ENCODE measurements at places on chromosomes 3 and 15.

DNA sequence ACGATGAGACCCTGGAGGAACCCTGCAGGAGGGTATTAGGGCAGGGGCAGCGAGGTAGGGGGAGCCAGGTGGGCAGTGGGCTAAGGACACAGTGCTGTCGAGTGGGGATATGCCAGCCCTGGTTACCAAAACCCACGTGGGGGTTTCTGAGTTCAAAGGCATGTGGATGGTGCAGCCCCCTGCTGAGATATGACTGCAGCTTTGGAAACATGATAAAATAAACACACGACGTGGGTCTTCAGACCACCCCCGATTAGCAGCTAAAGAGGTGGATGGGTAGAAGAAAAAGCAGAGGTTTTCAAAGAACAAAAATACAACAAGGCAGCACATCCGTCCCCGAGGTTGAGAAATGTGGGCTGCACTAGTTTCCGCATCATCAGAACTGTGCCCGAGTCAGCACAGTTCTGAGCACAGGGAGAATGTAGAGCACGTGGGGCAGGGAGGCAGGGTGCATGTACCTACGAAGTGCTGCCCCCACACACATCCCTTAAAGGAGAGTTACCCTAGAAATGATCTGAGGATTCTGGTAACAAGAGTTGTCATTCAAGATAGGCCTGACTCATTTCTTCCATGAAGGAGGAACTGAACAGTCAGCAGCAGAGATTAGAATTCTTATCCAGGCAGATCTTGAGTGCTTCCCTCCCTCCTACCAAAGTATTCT, 121.3 kb downstream of the RPLP1 start:
- DNase-seq: no peak

DNA sequence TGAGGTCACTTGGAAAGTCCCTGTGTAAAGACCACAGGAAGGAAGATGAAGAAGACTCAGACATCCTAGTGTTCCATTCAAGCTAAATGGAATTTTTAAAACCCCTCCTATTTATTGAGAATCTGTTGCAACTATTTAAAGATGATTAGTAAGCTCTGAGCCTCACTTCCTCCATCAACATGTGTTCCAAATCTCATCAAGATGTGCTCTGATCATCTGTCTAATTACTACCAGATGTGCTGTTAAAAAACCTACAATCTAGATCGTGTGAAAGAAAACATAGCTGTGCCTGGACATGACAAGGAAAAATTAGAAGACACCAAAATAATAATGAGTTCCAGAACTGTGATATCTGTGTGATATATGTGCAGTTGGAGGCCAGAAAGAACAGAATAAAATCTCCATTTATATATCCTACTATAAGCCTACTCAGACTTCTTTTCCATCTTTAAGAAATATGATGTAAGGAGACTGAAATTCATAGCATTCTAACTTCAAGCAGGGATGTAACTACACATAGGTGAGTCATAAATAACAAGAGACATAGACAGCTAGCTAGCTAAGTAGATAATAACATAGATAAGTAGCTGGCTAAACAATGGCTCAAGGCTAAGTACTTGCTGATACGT, 7.8 kb downstream of the XPC start:
- DNase-seq: no peak

DNA sequence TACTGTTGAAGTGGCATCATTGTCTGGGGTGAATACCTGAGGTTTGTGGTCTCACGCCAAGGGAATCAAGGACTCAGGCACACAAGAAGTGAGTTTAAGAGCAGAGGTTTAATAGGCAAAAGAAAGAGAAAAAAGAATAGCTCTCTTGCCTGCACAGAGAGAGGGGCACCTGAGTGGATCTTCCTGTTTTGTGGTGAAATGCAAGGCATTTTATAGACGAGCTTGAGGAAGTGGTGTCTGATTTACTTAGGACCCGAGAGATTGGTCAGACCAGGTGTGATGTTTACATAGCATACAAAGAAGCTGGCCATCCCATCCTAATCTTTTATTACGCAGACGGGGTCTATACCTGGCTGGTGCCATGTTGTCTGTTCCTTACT, 13.2 kb downstream of the CCR5 start:
- no peak for DNase-seq

- DNase-seq: no peak
Observed at GRCh38 chr3:42079701-42080452, 11.3 kb upstream of the TRAK1 start.

DNA sequence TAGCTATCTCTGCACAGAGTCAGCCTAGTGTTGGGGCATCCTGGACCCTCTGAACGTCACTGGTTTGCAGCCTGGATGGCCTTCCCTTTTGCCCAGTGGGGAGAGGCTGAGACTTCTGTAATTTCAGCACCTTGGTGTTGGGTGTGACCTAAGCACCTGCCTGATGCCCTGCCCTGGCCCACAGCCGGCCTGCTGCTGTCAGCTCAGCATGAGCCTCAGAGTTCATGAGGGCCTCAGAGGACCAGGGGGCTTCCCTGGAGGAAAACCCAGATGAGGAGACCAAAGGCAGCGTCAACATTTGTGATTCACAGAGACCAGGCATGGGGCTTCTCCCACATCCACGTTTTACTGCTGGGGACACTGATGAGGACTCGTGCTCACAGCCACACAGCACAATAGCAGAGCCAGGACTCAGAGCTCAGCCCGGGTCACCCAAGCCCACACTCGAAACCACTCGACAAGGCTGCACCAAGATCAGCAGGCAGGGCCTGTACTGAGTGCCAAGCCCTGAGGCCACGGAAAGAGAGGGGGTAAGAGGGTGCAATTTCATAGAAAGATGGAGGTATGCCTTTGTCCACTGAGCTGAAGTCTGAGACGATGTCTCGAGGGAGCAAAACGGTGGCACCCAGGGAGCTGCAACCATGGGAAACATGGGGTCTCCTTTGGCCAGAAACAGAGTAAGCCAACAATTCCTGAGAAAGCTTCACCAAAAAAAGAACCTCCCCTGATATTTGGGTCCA, 9.9 kb upstream of the GP9 start:
- DNase-seq: no peak

GRCh38 chr15:23857028-23857641, 170.0 kb upstream of the NDN start:
- DNase-seq: no peak

DNA sequence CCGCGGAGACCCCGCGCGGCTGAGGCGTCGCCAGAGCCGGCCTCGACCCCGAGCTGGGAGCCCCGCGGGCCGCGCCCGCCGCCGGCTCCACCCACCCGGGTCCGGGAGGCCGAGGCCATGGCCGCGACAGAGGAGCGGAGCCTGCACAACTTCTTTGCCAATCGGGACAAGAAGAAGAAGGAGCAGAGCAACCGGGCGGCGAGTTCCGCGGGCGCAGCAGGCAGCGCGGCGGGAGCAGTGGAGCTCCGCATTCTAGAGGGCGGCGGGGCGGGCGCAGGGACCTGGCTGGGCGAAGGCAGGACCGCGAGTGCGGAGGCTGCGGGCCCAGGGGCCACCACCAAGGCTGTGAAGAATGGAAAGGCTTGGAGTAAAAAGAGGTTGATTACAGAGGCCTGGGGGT, 37.6 kb upstream of the EPHA6 start:
- DNase-seq: no peak
